NCI-H1417 treated with DMSO at 0.1 percent for 48 hours (cell line): ENCODE measurements at places on chromosomes 2 and 18.

- no peak for DNase-seq
Observed at GRCh38 chr2:131034122-131035051, 58.9 kb downstream of the FAM168B start.

- peak; percentile 20 for DNase-seq
Observed at GRCh38 chr2:31467426-31467825, 52.9 kb upstream of the XDH start.

- DNase-seq, result no peak
Observed at GRCh38 chr2:79139423-79139822, 19.1 kb downstream of the REG1A start.

DNA sequence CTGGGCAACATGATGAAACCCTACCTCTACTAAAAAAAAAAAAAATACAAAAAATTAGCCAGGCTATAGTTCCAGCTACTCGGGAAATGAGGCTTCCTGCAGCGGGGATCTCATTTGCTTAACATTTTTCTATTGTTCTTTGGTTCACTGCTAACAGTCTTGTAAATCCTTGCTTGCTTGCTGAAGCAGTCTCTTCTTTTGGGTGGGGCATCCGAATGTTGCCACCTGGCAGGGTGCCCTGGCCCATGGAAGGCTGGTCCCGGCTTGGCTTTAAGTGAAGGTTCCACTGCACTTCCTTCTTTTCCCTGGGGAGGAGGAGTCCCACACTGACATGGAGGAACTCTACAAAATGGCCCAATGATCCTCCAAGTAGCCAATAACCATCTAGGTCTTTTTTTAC lies 6.0 kb upstream of the ANKRD29 start:
- no peak for DNase-seq

GRCh38 chr2:30230497-30231211 lies 680 bp upstream of the LBH start:
- DNase-seq, result no peak

DNA sequence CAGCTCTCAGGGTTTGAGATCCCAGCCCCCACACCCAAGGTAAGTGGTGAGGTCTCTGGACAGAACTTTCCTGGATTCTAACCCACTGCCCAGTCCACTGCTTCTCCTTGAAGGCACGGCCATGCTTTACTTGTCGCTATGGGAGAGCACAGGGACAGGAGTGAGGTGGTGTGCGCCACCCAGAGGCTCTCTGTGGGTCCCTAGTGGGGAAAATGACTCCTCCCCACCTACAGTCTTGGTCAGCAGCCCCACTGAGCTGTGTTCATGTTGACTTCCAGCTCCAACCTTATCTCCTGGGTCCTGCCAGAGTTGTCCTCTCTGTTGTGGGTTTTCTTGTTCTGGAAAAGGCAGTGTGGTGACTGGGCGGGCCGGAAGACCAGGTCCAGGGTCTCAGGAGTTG lies 11.1 kb downstream of the TET3 start:
- no peak for DNase-seq

GRCh38 chr2:45833968-45834344 lies 182.5 kb downstream of the PRKCE start:
- DNase-seq, result no peak

GRCh38 chr18:12441475-12442034 lies 33.8 kb downstream of the PRELID3A start:
- DNase-seq, result no peak

GRCh38 chr18:22385718-22386117 lies 32.0 kb downstream of the CTAGE1 start:
- no peak for DNase-seq

GRCh38 chr2:105100046-105100840 lies 62.4 kb downstream of the MRPS9 start:
- DNase-seq, result no peak

DNA sequence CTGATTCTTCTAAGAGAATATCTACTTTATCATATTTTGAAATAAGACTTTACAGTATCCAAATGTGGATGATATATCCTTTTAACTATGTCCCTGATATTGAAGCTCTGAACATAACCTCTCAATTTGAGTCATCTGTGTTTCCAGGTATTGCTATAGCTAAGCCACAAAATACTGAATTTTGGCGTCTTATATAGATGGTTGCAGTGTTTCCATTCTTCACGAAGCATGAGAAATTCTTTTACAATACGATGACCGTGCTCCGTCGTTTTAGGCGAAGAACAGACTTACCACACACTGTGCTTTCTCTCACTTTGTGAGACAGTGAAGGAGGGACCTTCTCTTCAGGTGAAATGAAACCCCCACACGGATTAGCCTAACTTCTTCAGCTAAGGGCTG lies 45.3 kb downstream of the LRRFIP1 start:
- no peak for DNase-seq

DNA sequence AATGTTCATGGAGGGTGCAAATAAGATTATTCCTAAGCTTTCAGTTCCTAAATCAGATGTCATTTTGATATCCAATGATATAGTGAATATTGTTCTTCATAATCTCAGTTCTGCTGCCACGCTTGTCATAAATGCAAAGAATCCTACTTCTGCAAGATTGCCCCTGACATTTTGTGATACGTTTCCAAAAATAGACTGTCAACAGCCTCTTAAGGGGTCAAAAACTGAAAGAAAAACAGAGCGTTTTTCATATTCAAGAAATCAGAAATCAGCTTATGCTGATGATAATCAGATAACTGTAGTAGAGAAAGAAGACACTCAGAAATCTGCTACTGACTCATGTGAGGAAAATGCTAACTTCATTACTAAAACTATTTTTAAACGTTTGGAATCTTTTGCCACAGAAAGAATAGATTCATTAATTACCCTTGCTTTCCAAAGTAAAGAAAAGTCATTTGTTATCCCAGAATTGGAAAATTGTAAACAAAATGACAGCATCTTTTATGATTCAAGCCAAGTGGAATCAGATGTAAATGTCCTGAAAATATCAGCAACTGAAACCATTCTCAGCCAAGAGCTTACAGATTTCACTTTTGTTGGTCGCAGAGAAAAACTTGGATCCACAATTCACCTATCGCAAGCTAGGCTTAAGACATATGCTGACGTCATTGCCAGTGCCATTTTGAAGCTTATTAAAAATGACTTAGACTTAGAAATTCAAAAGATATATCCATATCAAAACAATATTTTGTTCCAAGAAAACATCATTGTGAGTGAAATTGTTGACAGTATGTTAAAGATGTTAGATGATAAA lies 55.1 kb downstream of the FSIP2 start:
- DNase-seq, result no peak

DNA sequence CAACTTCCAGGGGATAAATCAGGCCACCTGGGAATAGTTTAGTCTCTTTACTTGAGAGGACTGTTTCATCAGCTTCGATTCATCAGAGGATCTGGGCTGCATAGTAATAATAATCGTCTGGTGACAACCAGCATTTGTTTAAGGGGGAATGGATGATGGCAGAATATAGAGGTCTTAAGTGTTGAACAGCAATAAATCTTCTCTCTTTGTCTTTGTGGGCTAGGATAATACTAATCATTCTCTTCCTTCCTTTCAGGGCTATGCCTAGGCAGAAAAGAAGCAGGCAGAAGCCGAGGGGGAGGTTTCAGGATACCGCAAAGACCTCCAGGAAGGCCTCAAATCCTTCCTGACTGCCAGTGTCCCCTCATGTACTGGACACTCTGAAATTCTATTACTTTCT lies 150.4 kb upstream of the GAREM1 start:
- no peak for DNase-seq

DNA sequence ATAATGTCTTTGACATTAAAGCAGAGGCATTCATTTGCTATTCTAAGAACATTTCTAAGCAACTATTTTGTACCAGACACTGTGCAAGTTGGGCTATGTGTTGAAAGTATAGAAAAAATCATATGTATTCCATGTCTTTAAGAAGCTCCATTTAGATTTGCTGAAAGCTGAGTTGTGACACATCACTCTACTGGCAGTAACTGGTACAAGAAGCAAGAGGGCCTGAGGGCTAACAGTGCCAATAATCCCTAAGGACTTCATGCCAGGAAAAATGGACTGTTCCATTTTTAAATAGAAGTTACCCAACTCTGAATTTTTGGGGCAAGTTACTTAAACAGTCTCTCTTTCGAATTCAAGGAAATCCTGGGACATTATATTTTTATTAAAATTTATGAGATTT lies 178.7 kb downstream of the SRBD1 start:
- DNase-seq, result no peak

DNA sequence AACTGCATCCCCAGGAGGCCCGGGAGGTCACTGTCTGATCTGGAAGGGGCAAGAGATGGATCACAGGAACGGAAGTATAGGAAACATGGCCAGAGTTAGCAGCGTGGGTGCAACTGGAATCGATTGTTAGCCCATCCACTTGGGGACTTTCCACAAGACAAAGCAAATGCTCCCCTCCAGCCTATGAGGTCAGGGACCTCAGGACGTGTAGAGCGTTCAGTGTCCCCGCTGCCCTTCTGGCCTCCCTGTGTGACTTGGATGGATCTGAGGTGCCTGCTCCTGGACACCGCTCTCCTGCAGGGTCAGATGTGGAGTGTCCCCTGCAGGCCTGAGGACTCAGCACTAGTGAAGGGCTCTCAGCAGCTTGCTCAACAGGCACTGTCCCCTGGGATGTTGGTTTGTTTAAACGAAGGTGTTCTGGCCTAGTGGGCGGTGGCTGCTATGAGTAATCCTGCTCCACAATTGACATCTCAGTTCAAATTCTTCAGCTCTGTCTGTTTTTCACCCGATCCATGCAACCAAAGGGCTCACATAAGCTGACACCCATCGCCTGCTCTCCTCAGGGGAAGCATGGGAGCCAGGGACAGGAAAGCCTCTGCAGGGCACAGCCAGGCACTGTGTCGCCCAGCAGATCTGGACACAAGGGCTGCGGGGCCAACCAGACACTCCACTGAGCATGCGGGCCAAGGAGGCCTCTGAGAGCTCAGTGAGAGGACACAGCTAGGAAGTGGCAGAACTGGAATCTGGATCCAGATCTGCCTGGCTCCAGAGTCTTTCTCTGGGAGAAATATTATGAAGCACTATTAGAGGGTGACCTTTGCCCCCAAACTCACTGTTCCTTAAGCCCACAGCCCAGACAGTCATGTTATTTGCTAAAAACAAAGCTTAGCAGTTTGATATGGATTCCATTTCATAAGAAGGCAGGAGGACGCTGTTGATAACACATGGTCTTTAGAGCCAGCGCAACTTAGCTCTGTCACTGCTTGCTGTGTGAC lies 78.5 kb downstream of the RHOB start:
- DNase-seq, result no peak

DNA sequence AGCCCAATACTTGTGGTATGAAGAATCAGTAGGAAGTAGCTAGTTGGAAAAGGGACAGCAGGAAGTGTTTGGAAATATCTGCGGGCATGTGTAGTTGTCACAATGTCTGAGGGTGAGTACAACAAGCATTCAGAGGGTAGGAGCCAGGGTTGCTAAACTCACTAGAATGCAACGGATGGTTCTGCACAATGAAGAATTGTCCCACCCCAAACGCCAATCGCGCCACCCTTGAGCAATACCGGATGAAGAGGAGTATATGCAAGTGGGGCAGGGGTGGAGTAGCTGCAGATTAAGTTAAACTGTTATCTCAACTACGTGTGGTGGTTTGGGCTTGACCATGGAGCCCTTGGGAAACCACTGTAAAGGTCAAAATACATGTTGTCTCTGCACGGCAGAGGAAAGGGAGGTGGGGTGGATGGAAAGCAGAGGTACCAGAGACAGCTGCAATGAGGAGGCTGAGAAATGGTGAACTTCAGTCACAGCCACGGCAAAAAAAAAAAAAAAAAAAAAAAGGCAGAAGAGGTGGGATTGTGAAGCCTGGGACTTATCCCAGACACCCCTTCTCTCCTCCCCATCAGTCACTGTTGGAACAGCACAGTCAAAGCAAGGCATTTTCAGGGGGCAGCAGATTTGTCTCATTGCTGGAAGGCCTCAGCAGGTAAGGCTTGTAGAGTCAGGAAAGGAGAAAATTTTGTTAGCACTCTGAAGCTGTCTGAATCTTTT lies 5.2 kb downstream of the CCL20 start:
- DNase-seq, result no peak

DNA sequence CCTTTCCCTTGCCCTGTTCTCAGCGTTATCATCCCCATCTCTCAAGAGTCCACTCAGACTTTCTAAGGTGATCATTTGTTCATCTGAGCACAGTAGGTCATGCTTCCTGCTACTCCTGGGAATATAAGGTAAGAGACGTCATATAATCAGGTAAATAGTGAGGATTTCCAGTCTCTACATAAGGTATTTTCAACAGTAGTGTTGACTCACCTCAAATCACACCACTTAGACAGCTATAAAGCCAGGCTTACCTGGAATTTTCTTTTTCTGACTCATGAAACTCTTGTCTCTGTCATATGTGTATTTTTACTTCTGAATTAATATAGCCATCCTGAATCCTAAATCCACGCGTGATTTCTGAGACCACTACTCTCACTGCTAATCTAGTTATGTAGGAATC lies 443.2 kb downstream of the ARHGAP15 start:
- no peak for DNase-seq

DNA sequence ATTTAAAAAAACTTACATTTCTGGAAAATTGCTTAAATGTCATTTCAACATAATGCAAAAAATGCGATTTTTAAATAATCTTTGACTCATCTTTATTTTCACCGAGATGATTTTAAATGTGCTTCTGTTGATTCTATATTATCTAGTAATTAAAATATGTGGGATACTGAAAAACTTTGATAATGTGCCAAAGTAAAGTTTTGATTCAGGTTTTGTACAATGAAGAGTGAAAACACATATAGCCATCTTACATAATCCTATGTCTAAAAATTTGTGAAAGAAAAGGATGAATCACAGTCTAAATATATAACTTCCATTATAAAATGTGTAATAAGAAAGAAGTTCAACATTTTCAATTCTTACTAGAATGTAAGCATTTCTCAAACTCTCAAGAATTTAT lies 204.3 kb upstream of the ZC3H15 start:
- DNase-seq, result no peak

DNA sequence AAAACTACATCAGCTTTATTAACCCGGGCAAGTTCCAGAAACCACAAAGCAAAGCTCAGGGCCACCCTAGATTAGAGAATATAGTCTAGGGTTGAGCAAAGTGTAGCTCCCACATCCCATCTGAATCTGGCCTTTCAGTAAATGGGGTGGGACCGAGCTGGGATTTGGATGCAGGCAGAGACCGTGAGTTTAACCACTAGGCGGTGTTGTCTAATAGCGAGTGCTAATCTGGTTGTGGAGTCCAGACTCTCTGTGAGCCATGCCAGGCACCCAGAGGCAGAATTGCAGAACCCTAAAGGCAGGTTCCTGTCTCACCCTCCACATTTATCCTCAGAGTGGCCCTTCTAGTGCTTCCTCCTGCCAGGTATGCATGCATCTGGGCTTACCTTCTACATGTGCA lies 435.9 kb downstream of the TSN start:
- DNase-seq, result no peak

GRCh38 chr2:29182920-29183319 lies 67.7 kb downstream of the CLIP4 start:
- no peak for DNase-seq
